ENCODE measurements at places on chromosomes 11 and 22.

GRCh38 chr22:48555606-48556005, 1272.1 kb downstream of the BRD1 start:
- DNase-seq: no peak

- DNase-seq: no peak
Observed at GRCh38 chr11:34960277-34960676, 43.9 kb downstream of the PDHX start.

DNA sequence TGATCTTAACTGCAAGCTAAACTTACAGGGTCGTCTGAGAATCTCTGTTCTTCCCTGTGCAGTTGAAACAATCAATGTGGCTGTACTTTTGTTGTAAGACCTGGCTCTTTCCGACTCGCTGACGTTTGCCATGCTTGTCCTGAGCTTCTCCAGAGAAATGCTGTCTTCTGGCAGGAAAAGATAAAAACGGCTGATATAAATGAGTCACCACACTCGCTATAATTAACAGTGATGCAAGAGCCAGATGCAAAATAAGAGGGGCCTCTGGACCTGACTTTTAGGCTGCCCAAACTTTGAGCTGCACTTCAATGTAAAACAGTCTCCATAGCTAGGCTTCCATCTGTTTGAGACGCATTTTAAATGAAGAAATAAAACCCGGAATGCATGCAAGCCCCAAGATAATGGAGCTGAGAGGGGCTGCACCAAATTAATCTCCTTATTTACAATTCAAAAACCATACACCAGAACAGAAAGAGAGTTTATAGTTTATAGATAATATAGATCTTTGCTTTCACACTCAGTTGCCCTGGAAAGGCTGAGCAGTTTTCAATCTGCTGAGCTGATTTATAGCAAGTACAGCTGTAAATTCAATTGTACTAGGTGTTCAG, 48.5 kb downstream of the WT1 start:
- no peak for DNase-seq

DNA sequence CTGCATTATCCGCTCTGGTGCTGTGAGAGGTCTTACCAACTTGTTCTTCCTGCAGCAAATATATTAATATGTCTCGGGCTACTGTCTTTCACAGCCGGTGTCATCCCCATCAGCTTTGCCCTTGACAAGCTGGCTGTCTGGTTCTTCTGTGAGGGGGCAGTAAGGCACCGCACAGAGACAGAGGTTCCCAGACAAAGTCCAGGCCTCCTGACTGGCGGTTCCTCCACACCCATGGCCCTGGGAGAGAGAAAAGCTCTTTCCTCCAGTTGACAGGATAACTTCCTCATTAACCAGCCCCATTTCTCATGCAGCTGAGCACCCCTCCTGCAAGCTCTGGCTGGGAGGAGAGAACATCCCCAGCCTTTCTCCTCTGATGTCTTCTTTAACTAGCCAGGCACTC, 212.5 kb upstream of the SEZ6L start:
- DNase-seq: no peak

DNA sequence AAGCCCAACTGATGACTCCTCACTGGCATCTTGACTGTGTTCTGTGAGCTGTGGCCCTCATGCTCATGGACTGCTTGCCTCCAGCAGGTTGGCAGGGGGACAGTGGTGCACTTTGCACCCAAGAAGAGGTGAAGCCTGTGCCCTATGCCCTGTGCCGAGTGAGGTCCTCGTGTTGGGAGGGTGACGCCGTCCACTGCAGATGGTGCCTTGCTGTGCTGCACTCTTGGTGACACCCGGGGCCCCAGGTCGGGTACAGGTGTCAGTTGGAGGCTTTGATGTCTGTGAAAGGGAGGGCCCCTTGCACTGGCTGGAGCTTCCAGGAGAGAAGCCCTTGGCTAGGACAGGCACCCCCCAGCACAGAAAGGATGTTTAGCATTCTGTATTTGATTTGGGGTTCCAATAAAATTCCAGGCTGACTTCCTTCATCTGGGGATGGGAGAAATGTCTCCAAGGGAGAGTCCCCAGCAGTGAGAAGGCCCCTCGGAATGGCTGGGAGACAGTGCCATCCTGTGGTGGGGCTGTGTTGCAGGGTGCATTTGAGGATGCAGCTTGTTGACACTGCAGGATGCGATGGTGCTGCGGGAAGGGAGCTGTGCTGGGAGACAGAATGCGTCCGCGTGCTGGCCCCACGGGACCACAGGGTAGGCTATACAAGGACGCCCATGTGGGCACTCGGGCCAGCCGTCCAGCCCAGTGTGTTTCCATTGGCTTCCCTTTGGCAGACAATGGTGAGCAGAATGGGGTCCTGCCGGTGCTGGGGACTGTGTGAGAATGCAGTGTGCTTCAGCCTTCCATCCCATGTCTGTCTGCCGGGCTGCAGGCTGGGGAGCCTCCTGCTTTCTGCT, 2.5 kb upstream of the ZDHHC8 start:
- DNase-seq: no peak

GRCh38 chr11:57126766-57127400, 54.9 kb upstream of the LRRC55 start:
- DNase-seq: no peak

DNA sequence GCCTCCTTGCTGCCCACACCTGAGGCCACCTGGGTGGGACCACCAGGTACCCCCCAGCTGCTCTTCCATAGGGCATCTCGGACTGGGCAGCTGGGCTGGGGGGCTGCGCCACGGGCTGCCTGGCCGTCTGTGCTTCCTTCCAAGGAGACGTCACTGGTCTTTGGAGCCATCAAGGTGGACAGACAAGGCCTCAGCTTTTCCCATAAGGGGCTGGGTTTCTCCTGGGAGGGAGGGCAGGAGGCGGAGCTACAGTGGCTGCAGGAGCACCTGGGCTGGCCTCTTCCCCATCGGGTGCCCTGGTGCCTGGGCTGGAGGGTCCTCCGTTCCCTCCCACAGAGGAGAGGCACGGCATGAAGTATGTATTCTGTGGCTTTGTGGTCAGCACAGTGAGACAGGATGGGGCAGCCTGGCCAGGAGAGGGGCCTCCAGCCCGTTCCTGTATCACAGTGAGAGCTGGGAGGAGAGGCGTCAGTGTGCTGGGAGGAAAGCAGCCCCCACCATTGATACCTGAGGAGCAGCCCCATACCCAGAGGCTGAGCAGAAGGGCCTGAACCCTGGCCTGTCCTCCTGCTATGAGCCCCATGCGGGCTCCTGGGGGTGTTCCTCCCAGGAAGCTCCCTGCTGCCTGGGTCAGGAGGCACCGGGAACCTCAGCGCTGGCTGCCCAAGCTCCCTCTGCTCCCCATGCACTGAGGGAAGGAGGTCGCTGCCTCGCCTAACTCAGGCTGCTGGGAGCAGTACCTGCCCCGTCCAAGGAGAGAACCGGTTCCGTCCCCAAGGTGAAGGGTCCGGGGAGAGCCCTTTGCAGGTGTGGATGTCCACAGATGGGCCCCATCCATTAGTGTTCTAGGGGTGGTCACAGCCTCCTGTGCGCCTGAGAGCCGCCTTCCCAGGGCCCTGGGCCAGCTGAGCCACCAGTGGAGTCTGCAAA, 1075.0 kb downstream of the BRD1 start:
- DNase-seq: no peak

DNA sequence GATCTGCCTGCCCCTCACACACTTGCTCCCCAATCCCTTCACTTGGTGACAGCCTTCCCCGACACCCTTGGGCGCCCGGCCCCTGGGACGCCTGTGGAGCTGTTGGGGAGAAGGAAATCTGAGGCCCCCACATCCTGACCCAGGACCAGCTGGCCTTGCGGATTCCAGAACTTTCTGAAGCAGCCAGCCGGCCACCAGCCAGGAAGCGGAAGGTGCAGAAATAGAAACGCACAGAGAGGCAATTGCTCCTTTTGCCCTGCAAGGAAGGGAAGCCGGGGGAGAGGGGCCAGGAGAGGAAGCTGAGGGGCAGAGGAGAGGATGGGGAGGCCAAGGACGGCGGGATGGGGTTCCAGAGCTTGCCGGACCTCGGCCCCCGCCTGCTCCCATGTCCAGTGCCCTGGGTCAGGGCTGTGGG, 66.7 kb upstream of the LINC01488 start:
- DNase-seq: no peak
